ENCODE measurements at places on chromosomes 5 and 9.
A peak's percentile ranks its signal among the peaks of the same experiment; 100 is the strongest.

- ATAC-seq: no peak
Measured at GRCh38 chr5:134515801-134516200, 9.7 kb upstream of the JADE2 start.

GRCh38 chr9:132001567-132001966, 78.1 kb downstream of the MED27 start:
- no peak for ATAC-seq

- no peak for ATAC-seq
Measured at GRCh38 chr5:180862645-180863044, 1.6 kb upstream of the ZFP62 start.

- ATAC-seq: no peak
Measured at GRCh38 chr9:90846770-90847419, 45.3 kb downstream of the SYK start.

- peak; percentile 71 for ATAC-seq
Measured at GRCh38 chr9:94554439-94555331, at the start of gene PCAT7. Gene PCAT7 (plus strand): TSS chr9:94555083.

GRCh38 chr9:122991370-122991830, 42.1 kb upstream of the GPR21 start:
- peak; percentile 88 for ATAC-seq

DNA sequence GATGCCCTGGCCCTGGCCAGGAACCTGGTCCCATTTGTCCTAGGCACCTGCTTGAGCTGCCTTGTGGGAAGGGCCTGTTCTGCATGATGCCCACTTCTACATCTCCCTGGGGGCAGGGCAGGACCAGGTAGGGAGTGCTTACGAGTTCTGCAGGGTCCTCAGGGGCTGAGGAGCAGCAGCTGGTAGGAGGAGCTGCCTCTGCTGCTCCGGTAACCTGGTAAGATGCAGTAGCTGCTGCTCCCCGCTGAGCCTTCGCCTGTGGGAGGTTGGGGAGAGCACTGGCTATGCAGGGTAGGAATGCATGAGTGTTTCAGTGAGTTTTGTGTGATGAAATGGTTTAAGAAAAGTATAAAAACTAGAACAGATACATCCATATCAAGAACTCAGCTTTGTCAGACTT, 13.6 kb downstream of the LRRC8A start:
- no peak for ATAC-seq

- no peak for ATAC-seq
Measured at GRCh38 chr5:157165668-157166067, 396 bp downstream of the GARIN3 start.

DNA sequence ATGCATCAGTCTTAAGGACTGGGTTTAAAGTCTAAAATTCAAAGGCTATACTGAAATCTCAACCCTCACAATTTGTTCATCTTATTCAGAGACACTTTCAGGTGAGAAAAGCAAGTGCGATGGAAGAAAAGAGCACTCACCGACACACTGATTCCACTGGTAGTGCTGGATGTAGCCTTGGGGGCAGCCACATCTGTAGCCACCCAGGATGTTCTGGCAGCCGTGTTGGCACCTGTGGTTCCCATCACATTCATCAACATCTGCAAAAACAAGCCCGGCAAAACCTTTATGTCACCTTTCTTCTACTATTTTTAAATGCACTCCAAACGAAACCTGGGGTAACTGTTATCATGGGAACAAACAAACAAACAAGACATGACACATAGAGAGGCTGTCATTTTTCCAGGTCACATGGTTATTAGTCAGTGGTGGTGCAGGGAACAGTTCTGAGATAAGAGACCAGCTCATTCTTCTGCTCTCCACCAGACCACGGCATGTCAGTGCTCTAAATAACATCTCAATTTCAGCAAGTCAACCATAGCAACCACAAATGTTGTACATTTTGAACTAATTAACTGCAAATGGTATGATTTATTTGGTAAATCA, 188.4 kb downstream of the SLC12A2 start:
- ATAC-seq: no peak

All from activated CD4-positive, CD25-positive, alpha-beta regulatory T cell treated with anti-CD3 and anti-CD28 coated beads, Interleukin-2, amount 50 U/mL, for 24 hours (primary cell).